Stimulated activated CD4-positive, alpha-beta T cell treated with anti-CD3 and anti-CD28 coated beads, Interleukin-12 subunit alpha, Interleukin-12 subunit beta, amount 100 ng/mL, for 48 hours (primary cell): ENCODE measurements at places on chromosomes 13 and 19.

GRCh38 chr13:102580552-102581169 is 16.1 kb upstream of the TPP2 start:
- DNase-seq, result no peak

GRCh38 chr13:48975101-48975855 is 434 bp upstream of the FNDC3A start:
- peak; percentile 7 for DNase-seq

GRCh38 chr19:6088602-6089049 is 21.7 kb downstream of the RFX2 start:
- no peak for DNase-seq

GRCh38 chr13:33649212-33649878 is 168.6 kb upstream of the RFC3 start:
- no peak for DNase-seq

GRCh38 chr19:18633321-18633720 is 3.5 kb upstream of the KLHL26 start:
- DNase-seq, result no peak

GRCh38 chr19:7862413-7862951 is 11.7 kb downstream of the PRR36 start:
- DNase-seq, result peak; percentile 50

GRCh38 chr19:16327911-16328823 is 3.5 kb downstream of the KLF2 start:
- DNase-seq, result peak; percentile 33

DNA sequence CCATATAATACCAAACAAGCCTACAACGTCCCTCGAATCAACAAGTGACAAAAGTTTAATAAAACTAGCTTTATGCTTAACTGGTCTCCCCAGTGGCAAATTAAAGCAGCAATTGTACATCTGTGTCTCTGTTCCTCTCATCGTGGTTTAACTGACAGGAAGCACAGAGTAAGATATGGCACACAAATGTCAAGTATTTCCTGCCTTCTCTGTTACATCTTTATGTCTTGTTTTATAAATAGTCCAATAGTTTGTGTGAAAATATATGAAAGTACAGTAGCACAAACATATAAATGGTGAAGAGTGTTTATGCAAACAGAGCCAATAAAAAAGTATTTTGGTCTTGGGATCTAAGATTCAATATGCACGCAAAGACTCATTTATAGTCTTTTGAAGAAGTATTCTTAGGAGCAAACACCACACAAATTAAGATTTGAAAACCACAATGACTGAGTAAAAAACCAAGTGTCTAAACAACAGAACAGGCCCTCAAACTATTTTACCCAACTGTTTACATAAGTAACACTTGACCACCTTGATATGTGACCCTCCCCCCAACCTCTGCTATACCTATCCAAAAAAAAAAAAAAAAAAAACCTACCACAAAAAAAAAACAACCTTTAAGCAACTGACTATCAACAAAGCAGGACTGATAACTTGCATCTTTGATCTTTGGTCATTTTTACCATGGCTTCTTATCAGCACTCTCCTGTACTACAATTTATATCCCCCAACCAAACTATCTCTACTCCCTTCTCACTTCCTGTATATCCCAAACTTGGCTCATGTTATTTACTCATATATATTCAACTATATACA is 14.0 kb downstream of the ELF1 start:
- no peak for DNase-seq

DNA sequence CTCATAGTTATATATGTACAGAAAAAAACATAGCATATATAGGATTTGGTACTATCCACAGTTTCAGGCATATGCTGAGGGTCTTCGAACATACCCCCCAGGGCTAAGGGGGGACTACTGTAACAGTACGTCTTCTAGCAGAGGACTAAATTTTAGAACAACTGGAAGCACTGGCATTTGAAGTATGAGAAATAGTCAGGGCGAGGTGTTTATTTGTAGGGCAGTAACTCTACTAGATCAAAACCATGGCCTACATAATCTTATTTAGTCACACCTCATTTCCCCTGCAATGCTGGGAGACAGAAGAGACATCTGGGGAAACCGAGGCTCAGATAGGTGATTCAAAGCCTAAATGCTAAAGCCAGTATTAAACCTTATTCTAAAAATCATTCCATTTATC is 245.6 kb downstream of the DCT start:
- DNase-seq, result no peak

GRCh38 chr13:54078271-54078870 is 1049.8 kb downstream of the OLFM4 start:
- no peak for DNase-seq

- no peak for DNase-seq
Observed at GRCh38 chr19:18401580-18402112, 4.2 kb upstream of the LRRC25 start.

GRCh38 chr13:49265822-49266221 is 18.1 kb downstream of the CDADC1 start:
- no peak for DNase-seq

DNA sequence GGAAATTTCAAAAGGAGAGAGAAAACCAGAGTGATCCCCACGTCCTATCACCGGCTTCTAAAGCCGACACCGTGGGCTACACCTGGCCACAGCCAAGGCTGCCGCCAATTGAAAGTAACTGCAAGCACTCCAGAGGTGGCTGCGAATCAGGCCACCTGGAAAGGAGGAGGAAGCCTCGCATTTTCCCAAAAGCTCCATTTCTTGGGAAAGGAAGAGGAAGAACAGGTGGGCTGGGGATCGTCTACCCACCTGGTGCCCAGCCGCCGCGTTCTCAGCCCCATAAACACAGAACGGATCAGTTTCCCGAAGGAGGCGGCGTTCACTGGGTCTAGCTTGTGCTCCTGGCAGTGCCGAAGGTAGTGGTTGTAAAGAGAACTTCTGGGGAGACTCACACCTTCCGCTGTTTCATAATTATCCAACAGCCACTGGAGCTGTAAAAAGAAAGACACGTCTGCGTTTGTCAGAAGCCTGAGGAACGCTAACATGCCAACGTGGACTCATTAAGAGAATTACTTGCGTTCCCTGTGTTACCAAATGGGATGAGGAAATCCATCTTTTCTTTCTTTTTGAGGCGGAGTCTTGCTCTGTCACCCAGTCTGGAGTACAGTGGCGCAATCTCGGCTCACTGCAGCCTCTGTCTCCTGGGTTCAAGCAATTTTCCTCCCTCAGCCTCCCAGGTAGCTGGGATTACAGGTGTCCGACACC is 38.1 kb upstream of the RANBP3 start:
- no peak for DNase-seq

- no peak for DNase-seq
Observed at GRCh38 chr19:31617010-31617585, 267.9 kb upstream of the TSHZ3 start.

GRCh38 chr13:102972191-102972590 is 94.0 kb downstream of the SLC10A2 start:
- no peak for DNase-seq

- peak; percentile 3 for DNase-seq
Observed at GRCh38 chr13:48066310-48066989, 28.5 kb downstream of the MED4 start.

DNA sequence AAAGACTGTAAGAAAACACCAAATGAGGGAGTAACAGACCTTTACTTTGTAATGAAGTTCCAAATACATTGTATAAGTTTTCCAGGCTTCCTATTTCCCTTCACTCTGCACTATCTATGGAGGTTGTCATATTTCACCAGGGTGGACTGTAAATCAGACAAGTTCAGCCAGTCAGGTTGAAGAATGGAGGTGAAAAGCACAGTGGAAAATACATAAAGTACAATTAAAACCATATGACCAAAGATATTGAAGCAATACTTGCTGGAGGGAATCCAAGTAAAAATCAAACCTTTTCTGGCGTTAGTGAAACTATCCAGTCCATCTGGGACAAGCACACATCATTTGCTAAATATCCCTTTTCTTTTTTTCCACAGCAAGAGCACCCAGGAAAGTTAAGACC is 3.2 kb downstream of the LHFPL6 start:
- no peak for DNase-seq

GRCh38 chr19:18863843-18864362 is 32.1 kb downstream of the CERS1 start:
- no peak for DNase-seq

DNA sequence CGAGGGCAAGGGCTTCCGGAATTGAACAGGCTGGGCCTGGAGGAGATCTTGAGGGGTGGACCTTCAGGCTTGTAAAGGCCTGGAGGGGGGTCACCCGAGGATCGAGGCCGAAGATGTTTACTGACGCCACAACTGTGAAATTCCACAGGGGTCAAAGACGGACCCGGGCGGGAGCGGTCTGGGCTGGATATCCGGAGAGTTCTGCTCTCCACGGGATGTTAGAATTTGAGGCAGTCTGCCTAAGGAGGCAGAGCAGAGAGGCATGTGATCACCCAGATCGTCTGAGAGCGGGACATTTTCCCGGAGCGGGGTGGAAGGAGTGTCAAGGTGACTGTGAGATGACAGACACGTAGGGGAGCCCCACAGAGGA is 13.2 kb downstream of the KLHL26 start:
- no peak for DNase-seq
